ENCODE measurements at places on chromosomes 12 and 14.

GRCh38 chr14:69135133-69135532 is 17.8 kb downstream of the DCAF5 start:
- DNase-seq, result no peak

DNA sequence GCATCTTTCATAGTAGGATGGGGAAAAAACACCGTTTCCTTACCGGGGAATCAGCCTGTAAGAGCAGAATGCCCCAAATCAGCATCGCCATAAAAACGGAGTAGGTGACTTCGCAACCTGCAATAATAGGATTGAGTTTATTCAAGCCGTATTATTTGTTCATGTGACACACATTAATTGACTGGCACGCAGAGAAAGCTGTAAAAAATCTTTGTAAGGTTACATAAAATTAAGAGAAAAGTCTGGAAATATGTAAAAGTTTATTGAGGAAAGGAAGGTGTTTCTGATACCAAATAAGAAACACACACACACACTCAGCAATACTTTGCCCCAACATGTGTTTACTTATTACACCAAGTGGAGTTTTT is 628 bp upstream of the CAPRIN2 start:
- no peak for DNase-seq

- no peak for DNase-seq
These were observed 89.5 kb upstream of the RFLNA start for GRCh38 chr12:124205405-124205804.

GRCh38 chr12:67436230-67436629 is 167.1 kb downstream of the CAND1 start:
- no peak for DNase-seq

GRCh38 chr12:95413576-95413975 is 60.4 kb upstream of the METAP2 start:
- no peak for DNase-seq

GRCh38 chr12:122097584-122097926 is 19.0 kb downstream of the MLXIP start:
- no peak for DNase-seq

DNA sequence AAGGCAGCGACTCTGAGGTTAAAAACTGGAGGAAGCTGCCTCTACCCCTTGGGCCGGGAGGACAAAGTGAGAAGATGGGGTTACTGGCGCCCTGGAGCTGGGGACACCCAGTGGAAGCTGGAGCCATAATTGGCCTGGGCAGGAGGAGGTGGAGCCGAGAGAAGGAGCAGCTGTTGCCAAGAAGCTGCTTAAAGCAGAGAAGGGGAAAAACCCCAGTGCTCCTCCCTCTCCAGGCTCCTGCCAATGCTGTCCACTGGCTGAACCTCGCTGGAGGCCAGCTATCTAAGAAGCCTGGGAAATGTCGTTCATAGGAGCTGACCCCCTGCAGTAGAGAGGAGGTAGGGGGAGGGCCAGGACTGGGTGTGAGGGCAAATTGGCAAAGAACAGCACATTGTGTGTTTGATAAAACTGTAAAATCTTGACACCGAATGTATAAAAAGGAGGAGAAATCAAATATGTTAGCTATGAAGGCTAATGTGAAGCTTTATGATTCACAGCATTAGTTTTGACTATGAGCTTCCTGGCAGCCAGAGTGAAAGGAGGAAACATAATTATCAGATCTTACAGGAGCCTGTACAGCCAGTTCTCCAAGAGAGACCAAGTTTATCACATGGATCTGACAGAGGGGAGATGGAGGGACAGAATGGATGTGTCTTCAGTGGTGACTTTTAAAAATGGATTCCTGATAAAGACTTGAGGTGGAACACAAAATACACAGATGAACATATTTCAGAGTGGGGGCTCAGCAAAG is 9.5 kb downstream of the HHIPL1 start:
- no peak for DNase-seq

- no peak for DNase-seq
These were observed 224.4 kb downstream of the FBXL14 start for GRCh38 chr12:1369938-1370500.

DNA sequence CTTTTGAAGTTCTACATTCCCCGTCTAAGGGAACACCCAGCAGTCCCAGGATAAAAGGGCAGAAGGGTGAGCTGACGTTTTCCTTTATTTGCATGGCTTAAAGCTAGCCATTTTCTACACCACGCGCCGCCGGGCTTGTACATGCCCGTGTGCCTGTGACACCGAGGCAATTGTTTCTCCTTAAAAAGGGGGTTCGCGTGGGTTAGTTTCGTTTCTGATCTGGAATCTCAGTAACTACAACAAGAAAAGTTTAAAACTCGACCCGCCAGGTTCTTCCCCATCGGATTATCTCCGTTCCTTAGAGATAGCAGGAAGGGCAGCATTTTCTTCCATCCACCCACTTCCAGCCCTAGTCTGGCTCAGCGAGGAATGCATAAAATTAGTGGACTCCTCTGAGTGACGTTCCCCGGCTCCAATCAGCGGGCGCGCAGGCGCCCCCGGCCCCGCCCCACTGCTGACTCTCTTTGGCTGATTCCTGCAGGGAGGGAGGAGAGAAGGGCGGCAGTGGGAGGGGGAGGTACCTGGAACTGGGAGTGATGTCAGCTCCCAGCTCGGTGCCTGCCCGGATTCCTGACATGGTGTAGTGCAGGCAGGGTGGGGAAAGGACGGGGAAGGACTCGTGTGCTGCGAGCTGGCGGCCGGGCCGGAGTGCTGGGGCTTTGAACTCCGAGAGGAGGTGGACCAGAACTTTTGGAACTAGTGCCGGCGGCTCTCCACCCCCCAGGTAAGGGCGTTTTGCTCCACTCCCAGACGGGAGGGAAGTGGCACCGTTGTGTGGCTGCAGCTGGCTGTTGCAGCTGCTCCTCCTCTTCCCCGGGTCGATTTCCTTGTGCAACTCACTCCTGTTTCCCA is at the start of gene PPFIBP1:
TSS of gene PPFIBP1 (plus strand) at position 565 of the 852 bp plus-strand sequence. CDS start 109,191 bp downstream, outside the sequence.
- peak; percentile 98 for DNase-seq

DNA sequence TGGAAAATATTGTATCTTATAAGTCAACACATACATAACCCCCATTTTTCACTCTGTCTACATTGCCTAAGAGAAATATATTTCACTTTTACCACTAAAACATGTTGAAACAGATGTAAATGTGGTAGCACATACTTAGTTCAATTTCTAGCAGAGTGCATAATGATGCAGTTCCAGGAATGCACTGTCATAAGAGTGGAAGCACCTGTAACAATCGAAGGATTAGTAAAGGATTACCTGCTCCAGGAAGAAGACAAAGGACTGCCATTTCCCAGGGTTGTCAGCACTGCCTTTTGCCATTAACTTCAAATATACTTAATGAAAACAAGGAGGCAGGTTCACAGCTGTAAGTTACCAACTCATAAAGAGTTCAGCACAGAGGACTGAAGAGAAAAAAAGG is 24.6 kb downstream of the DAD1 start:
- no peak for DNase-seq

DNA sequence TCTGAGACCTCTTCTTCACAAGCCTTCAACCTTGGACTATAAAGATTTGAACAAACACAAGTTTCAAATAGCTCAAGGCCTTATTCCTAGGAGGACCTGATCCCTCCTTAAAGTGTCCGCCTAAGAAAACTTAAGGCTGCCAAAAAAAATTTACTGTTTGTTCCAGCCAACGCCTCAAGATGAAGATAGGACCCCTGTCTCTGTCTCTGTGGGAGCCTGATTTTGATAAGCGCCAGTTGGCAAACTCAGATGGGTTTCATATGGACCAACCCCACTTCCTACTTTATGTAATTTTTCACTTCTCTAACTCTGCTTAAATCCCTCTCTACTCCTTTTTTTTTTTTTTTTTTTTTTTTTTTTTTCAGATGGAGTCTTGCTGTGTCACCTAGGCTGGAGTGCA is 11.0 kb downstream of the FKBP3 start:
- DNase-seq, result no peak

DNA sequence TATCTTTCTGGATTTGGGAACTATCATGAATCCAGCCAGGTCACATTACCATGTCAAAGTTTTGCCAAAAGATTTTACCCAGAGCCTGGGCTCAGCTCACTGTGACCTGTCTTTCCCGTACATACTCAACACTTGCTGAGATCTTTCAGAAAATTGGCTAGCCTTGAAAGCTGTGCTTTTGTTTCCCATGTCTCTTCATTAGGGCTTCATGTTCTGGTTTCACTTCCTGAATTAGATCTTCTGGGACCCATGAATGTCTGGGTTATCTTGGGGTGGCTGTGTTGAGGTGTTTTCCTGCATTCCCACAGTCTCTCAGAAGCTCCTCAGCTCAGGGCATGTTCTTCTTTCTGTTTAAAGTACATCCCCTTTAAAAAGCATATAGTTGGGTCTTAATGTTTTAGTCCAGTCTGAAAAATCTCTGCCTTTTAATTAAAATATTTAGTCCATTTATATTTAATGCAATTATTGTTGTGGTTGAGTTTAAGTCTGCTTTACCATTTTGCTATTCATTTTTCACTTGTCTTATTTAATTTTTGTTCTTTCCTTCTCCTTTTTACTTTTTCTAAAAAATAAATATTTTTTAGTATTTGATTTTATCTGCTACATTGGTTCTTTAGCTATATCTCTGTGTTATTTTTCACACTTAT is 242.7 kb downstream of the VRK1 start:
- no peak for DNase-seq

DNA sequence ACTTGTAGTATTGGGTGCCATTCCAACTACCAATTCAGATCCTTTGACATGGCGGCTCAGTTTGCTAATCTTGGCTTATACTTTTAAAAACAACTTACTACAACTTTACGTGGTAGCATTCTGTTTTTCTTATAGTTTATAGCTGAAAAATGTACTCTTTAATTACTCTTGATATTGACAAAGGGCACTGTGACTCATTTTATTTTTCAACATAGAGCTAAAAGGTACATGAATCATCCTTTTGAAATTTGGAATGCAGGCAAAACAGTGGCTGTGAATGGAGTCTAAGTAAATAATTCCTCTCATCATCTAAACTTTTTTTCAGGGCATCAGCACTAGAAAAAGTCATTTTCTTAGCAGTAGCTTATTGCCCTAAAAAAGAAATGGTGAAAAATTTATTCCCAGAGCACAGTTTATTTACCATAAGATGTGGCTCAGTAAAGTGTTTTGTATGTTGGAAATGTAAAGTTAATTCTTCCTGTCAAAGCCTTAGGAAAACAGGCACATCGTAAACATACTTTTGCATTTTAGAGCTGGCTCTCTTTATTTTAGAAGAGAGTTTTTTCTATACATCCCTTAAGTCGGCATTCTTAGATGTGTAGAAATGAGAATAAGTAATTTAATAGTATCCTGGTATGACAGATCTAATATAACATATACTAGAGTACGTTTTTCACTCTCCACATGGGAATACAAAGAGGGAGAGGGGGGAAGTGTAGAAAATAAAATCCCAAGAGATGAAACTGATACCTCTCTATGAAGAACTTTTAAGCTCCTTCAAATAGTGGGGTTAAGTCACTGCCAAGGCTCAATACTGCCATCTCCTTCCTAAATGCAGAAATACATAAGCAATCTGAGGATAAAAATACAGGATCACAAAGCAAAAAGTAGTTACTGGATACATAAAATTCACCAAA is 55.2 kb downstream of the SLC25A21 start:
- DNase-seq, result no peak

DNA sequence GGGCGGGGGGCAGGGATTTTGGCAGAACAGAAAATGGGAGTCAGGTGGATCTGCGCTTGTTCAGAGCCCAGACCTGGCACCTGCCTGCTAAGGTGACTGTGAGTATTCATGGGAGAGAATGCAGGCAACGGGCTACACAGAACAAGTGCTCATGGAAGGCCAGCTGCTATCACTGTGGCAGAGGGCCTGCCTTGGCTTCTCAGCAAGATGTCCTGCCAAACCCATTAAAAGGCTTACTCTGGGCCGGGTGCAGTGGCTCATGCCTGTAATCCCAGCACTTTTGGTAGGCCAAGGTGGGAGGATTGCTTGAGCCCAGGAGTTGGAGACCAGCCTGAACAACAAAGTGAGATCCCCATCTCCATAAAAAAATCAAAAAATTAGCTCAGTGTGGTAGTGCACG is 21.0 kb downstream of the DIO3 start:
- no peak for DNase-seq

GRCh38 chr12:1819571-1819970 is 794 bp upstream of the LRTM2 start:
- DNase-seq, result no peak

GRCh38 chr14:84098261-84098660 is 1431.7 kb upstream of the FLRT2 start:
- no peak for DNase-seq

- no peak for DNase-seq
These were observed 78.3 kb upstream of the ATF1 start for GRCh38 chr12:50685641-50686040.

DNA sequence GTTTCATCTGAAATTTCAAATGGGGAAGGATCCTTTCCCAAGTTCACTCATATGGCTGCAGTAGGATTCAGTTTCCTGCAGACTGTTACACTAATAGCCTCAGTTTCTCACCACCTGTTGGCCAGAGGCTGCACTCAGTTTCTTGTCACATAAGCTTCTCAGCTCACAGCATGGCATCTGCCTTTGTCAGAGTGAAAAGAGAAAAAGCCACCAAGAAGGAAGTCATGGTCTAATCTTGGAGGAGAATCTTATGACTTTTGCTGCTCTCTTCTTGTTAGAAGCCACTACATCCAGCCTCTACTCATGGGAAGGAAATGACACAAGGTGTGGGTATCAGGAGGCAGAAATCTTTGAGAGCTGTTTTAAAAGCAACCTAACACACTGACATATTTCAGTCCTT is 39.4 kb upstream of the BTG1 start:
- no peak for DNase-seq

DNA sequence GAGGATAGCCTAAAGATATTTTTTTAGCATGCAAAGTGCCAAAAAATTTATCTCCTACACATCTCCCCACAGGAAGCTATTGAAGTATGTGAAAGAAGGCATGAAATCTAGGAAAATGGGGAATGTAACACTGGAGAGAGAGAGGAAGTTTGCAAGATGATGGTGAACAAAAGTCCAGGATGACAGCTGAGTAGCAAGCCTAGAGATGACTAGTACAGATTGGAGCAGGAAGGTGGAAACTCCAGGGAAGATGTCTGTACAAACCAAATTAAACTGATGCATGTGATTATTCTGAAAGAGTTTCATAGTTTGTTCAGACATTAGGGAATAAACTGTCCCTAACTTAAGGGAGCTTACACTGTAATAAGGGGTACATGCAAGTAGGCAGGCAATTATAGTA is 99.3 kb downstream of the RAD51B start:
- DNase-seq, result no peak

DNA sequence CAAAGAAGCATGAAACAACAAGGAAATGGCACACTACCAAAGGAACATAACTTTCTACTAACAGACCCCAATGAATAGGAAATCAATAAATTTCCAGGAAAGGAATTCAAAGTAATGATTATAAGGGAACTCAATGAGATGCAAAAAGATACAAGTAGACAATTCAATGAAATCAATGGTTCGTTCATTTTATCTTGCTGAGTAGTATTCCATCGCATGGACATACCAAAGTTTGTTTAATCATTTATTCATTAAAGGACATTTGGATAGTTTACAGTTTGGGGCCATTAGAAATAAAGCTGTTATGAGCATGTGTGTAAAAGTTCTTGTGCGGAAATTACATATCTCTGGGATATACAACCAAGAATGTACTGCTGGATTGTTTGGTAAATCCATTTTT is 35.0 kb upstream of the LYZ start:
- no peak for DNase-seq

GRCh38 chr12:3164454-3165077 is 87.4 kb downstream of the TSPAN9 start:
- no peak for DNase-seq

- DNase-seq, result no peak
These were observed at the start of gene LRCOL1 for GRCh38 chr12:132610051-132610759. Gene LRCOL1, minus strand, starts transcription at chr12:132610582. Its CDS starts 4,331 bp downstream, at chr12:132606251.
